Hippocampal formation (tissue), 2 donors: ENCODE measurements at places on chromosomes 1 and 21.

- no peak for DNase-seq
Measured at GRCh38 chr1:17719874-17720273, 35.3 kb upstream of the ACTL8 start.

- DNase-seq = no peak
Measured at GRCh38 chr1:157469752-157470675, 82.3 kb downstream of the FCRL5 start.

- DNase-seq = no peak
Measured at GRCh38 chr1:154348429-154349076, 23.2 kb downstream of the ATP8B2 start.

DNA sequence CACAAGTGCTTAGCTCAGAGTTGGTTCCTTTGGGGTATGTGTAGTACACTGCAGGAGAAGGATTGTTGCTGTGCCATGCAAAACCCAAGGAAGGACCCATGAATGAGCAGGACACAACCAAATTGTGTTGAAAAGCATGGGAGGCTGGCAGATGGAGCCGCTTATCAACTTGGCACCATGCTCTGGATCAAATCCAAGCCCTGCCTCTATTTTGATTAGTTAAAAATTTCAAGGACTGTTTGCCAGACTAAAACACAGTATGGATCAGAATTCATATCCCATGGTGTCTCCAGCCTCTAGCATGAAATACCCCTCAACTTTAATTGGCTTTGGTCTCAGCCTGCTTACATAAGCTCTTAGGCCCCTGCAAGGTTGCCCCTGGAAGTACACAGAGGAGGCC is 27.8 kb downstream of the CCDC185 start:
- no peak for DNase-seq

- no peak for DNase-seq
Measured at GRCh38 chr1:45177452-45177851, 29.0 kb downstream of the ZSWIM5 start.
